ENCODE measurements at places on chromosomes 11 and 22.

GRCh38 chr11:18934195-18934814, 4.9 kb downstream of the MRGPRX1 start:
- no peak for DNase-seq

DNA sequence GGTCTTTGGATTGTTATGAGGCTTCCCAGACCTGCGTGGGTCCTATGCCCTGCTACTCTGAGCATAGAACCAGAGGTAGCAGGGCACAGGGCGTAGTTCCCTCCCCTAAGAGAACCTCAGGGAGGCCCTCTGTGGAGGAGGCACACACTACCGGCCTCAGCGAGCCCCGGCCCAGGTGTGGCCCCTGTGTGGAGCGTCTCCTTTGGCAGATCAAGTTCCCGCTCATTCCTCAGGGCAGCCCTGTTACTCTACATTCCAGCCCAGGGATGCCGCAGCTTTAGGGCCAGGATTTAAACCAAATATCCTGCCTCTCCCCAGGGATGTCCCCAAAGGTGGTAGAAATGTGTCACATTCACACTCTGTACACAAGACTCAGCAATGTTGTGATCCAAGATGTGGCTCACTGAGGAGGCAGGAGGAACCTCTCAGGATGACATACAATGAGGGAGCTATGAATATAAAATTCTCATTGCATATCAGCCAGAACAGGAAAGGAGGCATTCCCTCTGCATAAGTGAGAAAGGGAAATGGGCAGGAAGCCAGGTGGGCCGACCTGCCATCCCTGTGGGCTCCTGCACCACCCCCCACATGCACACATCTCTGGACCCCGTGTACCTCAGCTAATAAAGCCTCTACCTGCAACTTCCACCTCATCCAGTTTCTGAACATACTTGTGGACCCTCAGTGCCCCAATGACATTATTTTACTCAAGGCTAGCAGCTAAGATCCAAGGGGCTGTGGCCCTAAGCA, 131.9 kb upstream of the TEAD1 start:
- no peak for DNase-seq

GRCh38 chr11:128026596-128026995, 560.8 kb downstream of the ETS1 start:
- DNase-seq, result no peak

GRCh38 chr11:93895106-93895862, 44.9 kb upstream of the VSTM5 start:
- DNase-seq, result no peak

GRCh38 chr11:35802221-35802620, 139.6 kb downstream of the TRIM44 start:
- DNase-seq, result no peak

DNA sequence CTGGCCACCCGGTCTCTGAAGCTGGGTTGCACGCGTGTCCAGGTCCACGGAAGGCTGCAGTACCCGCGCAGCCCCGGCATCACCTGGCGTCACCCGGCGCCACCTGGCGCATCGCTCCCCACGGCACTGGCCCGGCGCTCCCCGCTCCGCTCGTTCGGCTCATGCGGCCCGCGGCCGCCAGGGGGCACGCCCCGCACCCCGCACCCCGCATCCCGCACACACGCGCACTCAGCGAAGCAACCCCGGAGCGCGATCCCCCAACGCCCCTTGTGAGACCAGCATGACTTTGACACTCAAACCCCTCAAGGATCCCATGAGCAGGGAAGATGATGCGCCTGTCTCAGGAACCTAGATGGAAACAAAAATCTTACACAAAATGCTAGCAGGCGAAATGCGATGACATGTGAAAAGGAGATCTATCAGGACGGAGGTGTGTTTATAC, 11.9 kb downstream of the B3GNT6 start:
- DNase-seq, result peak; percentile 36

DNA sequence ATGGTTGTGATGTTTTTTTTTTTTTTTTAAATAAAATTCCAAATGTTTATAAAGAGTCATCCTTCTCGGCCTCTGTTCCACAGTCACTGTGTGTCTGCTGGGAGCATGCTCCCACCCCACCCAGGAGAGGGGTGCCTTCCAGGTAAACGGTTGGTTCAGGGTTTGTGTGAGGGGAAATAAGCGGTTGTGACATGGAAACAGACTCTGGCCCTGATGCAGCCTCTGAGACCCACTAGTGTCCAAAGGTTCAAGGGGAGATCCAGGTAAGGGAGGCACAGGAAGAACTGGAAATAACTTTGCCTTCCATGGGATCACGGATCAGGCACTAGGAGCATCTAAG, 6.0 kb upstream of the GAS2L1 start:
- DNase-seq, result no peak

DNA sequence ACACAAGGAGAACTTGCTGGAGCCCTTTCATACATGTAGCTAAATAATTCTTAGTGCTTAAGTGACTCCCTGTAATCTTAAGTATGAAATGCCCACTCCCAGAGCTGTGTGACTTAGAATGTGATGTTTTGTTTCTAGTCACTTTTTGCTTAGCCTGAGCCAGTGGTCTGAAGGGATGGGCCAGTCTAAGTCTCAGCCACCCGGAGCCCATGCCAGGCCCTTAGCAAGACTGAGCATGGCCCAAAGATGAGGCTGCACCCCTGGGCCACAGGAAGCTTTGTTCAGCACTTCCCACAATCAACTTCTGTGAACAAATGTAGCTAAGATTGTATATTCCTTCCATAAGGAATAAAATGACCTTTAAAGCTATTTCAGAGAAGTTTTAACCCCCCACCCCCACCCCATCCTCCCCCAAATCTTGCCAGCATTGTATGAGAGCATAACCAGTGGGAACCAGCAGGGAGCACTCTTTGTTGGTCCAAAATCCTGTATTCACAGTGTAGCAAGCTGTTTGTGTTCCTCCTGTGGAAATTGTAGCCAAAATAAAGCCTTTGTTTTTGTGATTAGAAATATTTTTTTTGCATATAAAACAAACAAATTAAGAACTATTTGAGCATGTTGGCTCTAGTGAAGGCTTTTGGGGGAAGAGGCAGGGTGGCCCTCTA, 73.8 kb upstream of the GAL start:
- no peak for DNase-seq

DNA sequence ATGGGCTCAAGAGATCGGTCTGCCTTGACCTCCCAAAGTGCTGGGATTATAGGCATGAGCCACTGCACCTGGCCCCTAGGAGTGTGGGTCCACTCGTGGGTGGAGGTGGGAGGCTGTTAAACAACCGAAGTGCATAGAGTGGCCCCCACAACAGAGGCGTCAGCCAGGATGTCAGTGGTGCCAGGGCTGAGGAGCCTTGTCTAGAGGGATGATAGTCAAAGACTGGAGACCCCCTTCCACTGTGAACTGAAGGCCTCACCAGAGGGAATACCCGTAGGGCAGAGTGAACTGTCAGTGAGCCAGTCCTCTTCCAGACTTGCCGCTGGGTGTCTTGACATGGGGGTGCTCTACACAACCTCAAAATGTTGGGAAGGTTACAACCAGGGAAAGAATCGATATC, 38.2 kb downstream of the AP2A2 start:
- DNase-seq, result no peak

DNA sequence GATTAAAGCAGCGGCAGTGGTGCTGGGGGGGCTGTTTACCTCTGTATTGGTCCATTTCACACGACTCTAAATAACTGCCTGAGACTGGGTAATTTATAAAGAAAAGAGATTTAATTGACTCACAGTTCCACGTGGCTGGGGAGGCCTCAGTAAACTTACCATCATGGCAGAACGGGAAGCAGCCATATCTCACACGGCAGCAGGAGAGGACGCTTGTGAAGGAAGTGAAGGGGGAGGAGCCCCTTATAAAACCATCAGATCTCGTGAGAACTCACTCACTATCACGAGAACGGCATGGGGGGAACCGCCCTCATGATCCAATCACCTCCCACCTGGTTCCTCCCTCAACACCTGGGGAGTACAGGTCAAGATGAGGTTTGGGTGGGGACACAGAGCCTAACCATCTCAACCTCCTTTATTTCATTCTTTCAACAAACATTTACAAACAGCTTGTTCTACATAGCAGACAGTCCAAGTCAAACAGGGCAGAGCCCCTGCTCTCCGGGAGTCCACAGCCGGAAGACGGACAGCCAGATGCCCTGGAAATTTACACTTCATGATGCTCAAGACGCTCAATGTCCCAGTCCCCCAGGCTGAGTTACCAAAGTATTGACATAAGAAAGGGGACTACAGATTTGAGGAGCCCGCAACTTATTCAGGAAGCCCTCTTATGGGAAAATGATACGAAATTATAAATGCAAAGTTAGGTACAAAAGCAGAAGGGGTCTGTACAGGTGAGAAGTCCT, 26.3 kb upstream of the HMGXB4 start:
- no peak for DNase-seq

DNA sequence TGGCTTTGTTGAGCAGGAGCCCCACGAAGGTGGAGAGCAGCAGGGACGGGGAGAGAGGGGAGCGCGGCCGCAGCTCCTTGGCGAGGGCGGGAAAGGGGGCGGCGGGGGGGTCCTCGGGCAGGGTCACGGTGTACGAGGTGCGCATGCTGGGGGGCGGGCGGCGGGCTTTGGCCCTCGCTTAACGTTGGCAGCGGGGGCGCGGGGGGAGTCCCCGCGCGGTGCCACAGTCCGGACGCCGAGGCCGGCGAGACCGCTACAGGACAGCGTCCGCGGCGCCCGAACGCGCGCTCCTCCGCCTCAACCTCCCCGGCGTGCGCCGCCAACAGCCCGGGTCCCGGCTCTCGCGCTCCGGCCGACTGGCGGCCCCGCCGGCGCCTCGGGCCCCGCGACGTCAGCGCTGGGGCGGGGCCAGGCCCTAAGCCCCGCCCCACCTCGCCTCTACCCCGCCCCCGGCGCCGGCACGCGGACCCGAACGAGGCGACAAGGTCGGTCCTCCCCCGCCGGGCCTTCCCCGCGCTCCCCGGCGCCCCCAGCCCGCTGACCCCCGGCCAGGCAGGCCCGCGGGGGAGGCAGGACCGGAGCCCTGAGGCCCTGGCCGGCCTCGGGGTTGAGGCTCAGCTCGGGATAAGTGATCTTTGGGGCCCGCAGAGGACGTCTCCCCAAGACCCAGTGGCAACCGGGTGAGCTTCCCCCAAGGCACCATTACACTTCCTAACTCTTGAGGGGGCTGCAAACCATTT, 17.5 kb downstream of the USP2 start:
- peak; percentile 35 for DNase-seq

DNA sequence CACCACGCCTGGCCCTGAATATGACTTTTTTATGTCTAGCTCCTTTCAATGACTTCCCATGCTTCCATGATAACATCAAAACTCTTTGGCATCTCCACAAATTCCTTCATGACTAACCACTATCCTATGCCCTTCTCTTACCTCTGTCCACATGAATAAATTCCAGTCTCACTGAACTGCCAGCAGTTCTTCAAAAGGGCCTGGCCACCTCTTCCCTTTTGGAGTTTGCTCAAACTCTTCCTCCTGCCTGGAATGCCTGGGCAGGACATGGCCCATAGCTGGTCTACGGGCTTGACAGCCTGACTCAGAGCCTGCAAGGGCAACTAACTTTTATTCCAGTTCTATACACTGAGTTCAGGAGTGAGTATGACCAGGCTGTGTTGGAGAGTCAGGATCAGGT, 41.8 kb upstream of the ZBTB16 start:
- DNase-seq, result no peak

- DNase-seq, result no peak
These were observed 40.9 kb upstream of the GLYAT start for GRCh38 chr11:58772329-58773285.

GRCh38 chr11:28815110-28815509, 706.9 kb downstream of the METTL15 start:
- DNase-seq, result no peak

DNA sequence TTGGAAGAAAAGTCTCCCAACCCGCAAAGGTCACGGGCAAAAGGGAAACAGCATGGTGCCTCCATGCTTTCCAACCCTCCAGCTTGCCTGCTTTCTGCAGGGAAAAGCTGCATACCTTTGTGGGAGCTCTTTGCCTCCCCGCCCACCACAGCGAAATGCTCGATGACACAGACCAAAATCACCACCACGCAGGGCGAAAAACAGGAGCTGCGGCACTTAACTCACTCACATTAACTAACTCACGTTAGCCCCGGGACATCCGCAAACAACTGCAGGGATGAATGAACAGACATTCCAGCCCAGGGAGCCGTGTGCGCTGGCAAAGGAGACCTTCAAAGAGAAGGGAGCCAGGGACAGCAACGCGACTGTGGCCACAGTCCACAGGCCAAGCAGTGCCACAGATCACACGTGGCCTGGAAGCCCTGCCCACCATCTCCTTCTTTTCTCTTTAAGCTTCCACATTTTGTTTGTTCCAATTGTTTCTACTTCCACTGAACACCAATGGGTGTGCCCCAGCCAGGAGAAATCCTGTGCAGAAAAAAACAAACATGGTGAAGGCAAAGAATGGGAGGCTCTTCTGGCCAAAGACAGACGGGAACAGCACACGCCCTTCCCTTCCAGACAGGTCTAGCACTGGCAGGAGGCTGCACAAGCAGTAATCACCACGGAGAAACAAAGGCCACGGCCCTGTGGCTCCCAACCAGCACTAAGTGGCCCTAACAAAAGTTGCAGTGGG, 39.3 kb downstream of the DUSP8 start:
- DNase-seq, result no peak

- DNase-seq, result no peak
These were observed 105.1 kb downstream of the FANCF start for GRCh38 chr11:22520521-22520920.

DNA sequence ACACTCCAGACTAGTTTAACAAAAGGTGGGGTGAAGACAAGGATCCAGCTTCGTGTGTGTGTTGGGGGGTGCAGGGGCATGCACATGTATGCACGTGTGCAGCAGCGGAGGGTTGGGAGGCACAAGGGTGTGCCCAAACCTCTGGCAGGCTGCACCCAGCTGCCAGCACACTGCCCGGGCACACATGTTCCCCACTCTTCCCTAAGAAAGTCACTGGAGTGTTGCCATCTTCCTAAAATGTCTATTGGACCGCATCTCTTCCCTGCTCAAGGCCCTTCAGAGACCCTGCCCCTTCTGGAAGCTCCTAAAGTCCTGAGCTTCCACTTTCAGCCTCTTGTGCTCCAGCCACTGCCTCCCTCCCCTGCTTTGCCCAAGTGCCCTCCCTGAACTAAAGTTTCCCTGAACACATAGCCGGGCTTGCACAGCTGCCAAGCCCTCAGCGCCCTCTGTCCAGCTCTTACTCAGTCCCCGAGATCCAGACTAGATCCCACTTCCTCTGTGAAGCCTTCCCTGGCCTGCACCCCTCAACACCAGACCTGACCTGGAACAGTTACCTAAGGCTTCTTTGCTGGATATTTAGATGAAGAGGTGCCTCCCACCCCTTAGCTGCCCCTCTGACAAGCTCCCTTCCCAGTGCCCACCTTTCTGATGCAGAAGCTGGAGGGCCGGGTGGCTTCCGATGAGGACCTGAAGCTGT, 6.0 kb downstream of the CFL1 start:
- no peak for DNase-seq

DNA sequence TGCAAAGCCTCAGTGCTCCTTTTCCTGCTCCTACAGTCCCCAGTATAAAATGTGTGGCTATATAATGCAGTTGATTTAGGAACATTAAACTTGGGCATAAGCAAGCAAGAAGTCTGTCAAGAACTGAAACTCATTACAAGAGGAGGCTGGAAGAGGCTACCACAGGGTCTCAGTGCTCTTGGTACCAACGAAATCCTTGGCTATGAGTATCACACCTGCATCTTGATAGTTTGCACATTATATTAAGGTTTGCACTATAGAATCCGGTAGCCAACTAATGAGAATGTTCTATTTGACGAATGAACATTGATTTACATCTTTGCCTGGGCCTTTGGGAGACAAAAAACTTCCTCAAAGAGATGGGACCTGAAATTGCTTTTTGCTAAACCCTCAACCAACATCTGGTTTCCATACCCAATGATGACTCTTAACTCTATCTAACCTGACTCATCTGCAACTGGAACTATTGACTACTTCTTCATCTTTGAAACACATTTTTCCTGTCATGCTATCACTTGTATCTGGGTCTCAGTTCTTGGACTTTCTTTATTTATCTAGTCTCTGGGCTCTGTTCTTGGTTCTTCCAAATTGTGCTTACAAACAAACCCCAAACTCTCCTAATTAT, 207.2 kb upstream of the CTSC start:
- DNase-seq, result no peak
